Natural killer cell treated with Interleukin-12 subunit alpha and Interleukin-12 subunit beta and Interleukin-15 and Interleukin-18, amount 100 ng/mL, for 72 hours (primary cell): ENCODE measurements at places on chromosomes 6 and 20. TPM values are rescaled to one million over a fixed set of nuclear protein-coding genes. Genes with fewer than 3 reads are reported as not detected.

- DNase-seq, result no peak
Observed at GRCh38 chr6:131923356-131923755, 27.8 kb downstream of the CCN2 start.

DNA sequence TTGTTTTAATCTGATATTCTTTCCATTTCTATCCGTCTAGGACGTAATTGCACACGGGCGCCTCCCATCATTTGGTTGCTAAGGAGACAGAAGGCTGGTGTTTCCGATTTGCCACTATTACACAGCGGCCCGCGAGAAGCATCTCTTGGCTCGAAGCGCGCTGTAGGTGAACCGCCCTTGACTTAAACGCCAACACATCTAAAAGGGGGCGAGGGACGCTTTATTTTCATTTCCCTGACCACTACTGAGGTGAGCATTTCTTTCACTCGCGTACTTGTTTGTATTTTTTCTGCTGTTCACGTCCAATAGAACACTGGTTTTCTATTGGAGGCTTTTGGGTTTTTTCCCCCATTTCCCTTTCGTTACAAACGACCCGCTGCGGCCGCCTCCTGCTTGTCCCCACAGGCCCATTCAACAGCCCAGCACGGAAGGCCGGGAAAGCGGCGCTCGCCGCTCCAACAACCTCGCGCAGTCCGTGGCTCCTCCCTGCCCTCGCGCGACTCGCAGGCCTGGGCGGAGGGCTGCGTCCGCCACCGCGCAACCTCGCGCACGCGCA is 505 bp upstream of the WRNIP1 start:
- DNase-seq, result no peak

- no peak for DNase-seq
Observed at GRCh38 chr6:10658910-10659698, 35.3 kb downstream of the C6orf52 start.

GRCh38 chr6:154613137-154613676 is 102.7 kb upstream of the CNKSR3 start:
- no peak for DNase-seq

DNA sequence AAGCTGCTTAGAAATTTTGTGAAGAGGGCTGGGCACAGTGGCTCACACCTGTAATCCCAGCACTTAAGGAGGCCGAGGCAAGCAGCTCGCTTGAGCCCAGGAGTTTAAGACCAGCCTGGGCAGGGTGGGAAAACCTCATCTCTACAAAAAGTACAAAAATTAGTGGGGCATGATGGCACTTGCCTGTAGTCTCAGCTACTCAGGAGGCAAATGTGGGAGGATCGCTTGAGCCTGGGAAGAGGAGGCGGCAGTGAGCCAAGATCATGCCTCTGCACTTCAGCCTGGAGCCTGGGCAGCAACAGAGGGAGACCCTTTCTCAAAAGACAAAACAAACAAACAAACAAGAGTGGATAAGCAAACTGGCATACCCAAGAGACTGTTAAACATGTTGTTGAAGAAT is 308.3 kb upstream of the ADGRB3 start:
- no peak for DNase-seq

DNA sequence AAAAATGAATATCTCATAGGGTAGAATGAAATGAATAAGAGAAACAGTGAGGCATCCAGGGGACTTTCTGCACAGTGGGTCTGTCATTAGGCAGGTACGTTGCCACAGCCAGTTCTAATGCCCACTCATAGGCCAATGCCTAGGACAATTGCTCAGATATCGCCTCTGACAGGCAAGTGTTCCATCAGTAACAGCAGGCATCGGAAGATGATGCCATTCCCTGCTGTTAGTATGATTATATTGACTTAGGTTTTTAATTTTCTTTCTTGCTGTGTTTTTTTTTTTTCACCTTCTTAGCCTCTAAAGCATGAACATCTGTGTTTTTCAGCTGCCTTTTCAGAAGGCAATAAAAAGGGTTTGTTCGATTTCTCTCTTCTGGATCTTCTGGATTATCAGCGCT is 90.7 kb downstream of the PRL start:
- DNase-seq, result no peak

DNA sequence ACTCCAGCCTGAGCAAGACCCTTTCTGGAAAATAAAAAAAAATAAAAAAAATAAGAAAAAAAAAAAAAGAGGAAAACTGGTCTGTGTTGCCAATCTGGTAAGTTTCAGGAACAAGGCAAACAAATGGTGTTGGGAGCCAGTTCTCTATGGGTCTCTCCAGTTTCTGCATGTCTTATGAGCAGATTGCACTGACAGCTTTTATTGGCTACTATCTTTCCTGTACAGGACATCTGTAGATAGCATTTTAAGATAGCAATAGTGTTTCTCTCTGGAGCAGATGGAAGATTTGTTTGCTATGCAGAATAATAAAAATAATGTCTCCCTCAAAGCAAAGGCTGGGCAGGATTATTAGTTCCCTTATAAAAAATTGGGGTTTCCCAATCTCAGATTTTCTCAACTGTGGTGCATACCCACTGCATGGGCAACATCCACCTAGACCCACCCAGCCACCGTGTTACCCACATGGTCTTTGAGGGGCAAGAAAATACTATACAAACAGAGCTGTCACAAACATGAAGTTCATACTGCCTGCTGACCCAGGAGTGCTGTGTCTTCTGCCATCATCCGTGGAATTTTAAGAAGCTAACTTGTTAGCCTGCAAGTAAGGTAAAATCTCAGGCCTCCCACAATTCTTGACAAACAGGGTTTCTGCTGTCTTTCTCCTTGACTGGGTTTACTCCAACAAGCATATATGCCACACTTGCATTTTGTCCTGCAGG is 9.5 kb downstream of the GMDS start:
- DNase-seq, result no peak

- DNase-seq, result no peak
Observed at GRCh38 chr6:35468980-35469750, 964 bp downstream of the RPL10A start.

GRCh38 chr20:8454137-8454712 is 322.2 kb downstream of the PLCB1 start:
- DNase-seq, result no peak

DNA sequence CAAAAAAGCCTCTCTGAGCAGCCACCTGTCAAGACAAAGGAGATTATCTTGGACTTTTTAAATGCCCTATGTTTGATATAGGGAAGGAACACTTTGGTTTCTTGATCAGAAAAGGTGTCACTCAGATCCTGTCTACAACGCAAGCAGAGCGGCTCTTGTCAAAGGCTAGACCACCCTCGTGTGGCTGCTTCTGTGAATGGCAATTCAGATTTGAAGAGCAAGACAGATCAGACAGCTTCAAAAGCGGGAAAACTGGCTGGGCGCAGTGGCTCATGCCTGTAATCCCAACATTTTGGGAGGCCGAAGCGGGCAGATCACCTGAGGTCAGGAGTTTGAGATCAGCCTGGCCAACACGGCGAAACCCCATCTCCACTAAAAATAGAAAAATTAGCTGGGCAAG is 10.1 kb upstream of the NXT1 start:
- DNase-seq, result no peak

DNA sequence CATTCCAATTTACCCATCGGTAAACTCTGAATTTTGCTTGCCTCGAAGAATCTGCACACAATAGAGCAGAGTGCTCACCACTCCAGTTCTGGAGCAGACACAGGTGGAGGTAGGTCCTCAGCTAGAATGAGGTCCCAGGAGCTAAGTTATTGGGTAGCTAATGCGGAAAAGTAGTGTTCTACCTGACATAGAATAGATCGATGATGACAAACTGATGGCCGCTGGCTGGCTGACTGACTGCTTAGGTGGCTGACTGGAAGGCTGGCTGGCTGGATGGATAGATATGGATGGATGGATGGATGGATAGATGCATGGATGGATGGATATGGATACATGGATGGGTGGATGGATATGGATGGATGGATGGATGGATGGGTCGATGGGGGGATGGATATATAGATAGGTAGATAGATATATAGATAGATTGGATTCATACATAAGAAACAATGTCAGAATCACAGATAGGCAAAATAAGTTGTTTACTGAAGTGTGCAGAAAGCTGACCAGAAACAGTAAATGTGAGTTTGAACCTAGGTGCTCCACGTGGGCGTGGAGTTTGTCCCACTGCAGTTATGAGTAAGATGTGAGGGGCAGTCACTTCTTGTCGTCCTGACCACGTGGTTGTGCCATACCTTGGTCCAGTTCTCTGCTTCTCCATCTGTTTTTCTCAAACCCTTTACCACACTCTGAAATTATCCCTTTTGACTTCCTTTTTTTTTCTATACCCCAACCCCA is 62.1 kb downstream of the TBXT start:
- DNase-seq, result no peak

GRCh38 chr6:2187826-2188225 is 57.6 kb downstream of the GMDS start:
- DNase-seq, result no peak

DNA sequence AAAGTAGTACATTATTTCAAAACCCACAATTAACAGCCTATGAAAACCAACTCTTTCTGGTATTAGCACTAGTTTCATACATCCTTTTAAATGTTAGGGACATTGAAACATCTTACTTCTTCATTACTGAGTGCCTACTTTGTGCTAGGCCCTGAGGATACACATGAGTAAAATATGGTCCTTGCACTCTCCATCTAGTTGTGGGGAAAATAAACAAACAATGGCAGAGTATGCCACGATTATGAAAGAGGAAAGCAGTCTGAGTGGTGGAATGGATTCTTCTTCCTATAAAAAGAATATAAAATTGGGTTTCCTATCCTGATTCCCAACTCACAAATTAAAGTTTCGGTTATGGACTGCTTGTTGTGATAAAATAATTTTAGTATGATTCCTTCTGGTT is 84.9 kb downstream of the ATXN1 start:
- DNase-seq, result no peak

DNA sequence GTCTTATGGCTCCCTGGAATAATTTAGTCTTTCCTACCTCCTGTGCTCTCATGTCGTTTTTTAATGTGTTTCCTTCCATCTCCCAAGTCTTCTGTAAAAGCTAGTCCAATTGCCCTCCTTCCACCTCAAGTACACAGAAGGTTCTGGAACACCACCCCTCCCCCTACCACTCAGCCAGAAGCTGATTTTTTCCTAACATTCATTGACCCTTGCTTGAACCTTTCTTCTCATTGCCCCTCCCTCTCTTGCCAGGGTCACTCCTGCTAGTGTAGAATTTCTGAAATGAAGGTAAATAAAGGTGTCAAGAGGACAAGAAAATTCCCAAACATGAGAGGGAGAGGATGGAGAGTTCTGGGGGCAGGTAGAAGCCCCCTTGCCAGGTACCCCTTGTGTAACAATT is 38.6 kb downstream of the PLEKHG1 start:
- DNase-seq, result no peak

DNA sequence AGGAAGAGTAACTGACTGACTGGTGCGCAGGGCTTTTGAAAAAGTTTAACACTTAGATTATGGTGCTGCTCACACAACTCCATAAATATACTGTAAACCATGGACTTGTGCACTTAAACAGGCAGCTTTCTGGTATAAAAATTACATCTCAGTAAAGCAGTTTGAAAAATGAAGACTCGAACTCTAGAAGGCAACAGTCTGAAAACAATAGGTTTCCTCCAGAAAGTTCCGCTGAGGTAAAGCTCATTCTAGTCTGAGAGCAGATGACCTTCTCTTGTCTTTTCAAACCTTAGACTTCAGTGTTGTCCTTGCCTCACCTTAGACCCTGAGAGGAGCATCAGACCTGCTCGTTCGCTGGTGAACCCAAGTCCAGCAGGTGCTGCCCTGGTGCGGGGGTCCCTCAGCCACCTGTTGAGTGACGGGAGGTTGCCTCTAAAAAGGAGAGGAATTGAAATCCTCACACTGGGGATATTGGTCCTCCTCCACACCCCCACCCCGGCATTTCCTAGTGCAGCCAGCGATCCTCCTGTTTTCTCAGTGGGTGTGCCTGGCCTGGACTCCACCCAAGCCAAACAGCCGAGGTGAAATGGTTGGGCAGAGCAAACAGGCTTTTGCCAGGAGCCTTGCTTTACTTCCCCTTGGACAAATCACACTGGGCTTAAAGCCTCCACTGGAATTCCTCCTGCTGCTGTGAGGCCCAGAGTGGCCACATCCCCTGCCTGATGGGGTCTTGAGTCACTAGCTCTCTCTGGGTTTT is 14.7 kb upstream of the PYGB start:
- peak; percentile 25 for DNase-seq

GRCh38 chr6:56552187-56553130 is 90.2 kb downstream of the DST start:
- no peak for DNase-seq

Gene MUC22
- not detected for total RNA-seq

Gene ZNF311
- total RNA-seq, result 0.28 TPM

Gene SEMG1
- not detected for total RNA-seq

Gene SMLR1
- not detected for total RNA-seq

Gene TSPO2
- not detected for total RNA-seq

Gene HLA-DQB1
- 21.0 TPM for total RNA-seq

Gene SMAP1
- 30.6 TPM for total RNA-seq

Gene SLC22A23
- 0.14 TPM for total RNA-seq

Gene LAMA2
- 0.53 TPM for total RNA-seq

Gene OPRL1
- 0.12 TPM for total RNA-seq

Gene CST7
- 77.8 TPM for total RNA-seq

Gene NR2E1
- not detected for total RNA-seq
